ENCODE measurements at places on chromosomes 7 and 10.

- no peak for DNase-seq
Observed at GRCh38 chr10:71266147-71266917, 52.7 kb upstream of the SLC29A3 start.

- no peak for DNase-seq
Observed at GRCh38 chr10:69069090-69070042, 18.5 kb upstream of the SRGN start.

DNA sequence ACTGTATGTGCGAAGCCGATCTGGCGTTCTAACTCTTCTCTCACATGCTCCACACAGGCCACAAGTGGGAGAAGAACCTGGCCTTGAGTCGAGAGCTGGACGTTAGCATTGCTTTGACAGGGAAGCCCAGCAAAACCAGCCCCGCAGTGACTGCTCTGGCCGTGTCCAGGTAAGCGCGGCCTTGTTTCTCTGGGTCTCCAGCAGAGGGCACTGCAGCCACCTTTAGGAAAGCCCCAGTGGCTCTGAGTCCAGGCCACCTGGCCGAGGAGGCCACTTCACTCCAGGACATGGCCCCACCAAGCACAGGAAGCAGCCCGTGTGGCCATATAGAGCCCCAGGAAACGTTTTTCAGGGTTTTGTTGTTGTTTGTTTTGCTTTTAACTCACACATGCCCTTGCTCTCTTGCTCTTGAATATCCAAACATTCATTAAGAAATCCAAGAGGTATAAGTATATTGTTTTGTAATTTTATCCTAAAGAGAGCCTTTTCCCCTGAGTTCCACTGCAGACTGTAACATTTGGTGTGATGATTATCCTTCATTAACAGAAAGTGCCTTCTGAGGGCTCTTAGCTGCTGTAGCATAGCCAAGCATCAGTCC, 41.8 kb upstream of the LRRC18 start:
- DNase-seq: peak; percentile 83

DNA sequence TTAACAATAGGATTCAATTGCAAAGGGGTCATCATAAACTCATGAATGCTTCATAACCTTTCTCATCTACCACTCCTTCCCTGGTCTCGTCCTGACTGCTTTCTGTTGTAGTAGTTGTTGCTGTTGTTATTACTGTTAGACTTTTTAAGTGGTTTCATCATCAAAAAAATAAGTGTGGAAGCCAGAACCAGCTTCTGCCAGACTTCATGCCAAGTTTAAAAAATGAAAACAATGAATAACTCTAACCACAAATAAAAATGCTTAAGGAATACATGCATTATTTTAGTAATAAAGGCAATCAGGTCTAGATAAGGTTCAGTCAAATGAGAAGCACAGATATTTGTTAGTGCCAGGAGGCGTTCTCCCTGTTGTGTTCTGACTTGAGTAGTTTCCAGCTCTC, 85.4 kb downstream of the PCLO start:
- no peak for DNase-seq

- DNase-seq: no peak
Observed at GRCh38 chr7:55288070-55288824, 76.9 kb upstream of the LANCL2 start.

DNA sequence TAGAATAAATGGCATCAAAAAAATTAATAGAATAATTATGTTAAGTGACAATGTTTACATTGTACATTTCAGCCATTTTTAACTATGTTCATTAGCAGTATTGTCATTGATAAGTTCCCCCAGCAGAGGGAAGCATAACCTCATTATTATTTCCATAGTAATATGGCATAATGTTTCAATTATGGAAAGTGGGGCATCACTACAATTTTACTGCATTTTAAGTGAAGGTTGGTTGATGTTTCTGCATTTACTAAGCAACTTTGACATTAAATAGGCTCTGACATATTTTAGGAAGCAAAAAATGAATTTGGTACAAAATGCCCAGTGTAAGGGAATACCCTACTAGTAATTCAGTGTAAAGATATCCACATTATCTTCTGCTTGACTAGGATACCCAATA, 218.3 kb downstream of the SEMA3A start:
- no peak for DNase-seq

GRCh38 chr10:91521439-91521838, 111.3 kb downstream of the HECTD2 start:
- DNase-seq: no peak

DNA sequence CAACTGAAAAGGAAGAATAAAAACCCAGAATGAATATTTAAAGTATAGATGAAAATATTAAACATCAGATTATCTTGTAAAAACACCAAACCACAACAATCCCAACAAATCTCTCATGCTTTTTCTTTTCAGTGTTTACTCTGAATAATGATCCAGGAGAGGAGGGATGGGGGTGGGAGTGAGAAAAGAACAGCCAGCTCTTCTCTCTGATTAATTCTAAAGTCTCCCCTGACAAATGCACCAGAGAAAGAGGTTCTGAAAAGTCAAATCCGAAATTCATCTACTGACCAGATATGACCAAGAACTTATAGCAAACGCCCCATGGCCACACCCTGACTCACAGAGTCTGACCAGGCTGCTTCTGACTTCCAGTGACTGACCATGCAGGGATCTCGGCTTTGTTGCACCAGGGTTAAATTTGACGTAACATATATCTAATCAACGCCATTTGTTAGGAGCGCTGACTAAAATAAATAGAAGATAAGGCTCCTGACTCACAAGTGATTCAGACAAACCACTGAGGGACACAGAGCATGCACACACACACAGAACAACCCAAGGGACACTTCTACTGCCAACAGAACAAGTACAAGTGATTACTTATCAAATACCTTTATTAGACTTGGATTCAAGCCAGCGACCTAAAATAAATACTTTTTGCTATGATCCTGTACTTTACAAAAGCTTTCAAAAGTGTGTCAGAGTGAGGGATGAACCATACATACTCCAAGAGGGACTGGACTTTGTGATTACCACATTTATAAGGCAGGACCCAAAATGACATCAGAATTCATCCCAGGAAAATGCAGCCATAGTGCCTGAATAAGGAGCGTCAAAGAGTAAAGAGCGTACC, 9.3 kb upstream of the SPOCK2 start:
- DNase-seq: no peak

DNA sequence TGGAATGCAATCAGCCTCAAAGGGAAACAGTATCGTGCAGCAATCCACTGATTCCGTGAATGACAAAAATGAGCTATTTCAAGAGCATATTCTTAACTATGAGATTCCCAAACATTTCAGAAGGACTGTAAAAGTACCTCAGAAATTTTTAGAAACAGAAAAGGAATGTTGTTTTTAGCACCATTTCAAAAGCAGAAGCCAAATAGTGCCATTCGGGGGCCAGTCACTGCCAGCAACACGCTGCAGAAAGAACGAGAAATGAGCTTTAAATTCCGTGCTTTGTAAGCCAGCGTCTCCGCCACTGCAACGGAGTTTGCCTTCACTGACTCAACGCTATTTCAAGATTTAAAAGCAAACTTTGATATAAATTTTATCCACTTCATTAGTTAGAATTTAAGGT, 6.3 kb downstream of the NUDT5 start:
- no peak for DNase-seq

DNA sequence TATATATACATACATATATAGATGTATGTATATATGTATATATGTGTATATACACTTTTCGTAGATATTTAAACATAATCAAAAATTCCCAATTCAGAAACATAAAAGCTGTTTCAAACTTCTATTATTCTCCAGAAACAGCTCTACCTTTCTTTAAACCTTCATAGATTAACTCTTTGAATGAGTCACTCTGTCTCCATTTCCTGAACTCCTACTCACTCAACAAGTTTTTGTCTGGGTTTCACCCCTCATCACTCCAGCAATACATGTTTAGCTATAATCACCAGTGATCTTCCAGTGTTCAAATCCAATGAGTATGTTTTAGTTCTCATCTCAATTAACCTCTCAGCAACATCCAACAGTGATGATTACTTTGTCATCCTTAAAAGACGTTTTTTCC, 9.6 kb downstream of the DGKB start:
- no peak for DNase-seq

DNA sequence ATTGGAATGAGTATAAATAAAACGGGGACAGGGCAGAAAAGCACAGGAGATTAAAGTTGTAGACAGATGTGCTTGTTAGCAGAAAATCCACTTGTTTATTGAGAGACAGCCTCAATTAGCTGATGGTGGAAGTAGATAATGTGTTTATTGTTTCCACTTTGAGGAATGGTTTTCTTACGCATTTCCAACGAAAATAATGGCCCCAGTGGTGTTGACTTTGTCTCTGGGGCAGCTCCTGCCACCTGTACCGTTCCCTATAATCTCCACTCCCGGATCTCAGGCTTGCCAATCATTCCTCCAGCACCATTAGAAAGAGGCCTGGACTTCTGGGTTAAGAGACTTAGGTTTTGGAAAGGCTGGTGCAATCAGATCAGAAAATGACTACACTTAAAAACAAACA, 638.7 kb downstream of the PARD3 start:
- DNase-seq: no peak

DNA sequence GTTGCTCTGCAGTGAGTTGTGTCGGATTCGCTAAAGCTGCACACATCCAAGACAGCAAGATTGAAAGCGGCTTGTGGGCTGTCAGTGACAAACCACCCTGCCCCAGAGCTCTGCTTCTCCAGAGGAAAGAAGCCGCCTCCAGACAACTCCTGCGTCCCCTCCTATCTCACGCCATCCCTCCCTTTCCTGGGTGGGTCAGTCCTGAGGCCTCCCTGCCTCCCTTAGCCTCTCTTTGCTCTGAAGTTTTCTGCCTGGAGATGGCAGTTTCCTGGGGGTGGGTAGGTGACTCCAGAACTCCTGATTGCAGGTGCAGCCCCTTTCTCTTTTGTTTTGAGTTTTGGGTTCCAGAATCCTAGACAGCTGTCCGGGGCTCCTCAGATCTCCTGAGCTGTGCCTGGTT, 78.7 kb downstream of the EMX2 start:
- no peak for DNase-seq

DNA sequence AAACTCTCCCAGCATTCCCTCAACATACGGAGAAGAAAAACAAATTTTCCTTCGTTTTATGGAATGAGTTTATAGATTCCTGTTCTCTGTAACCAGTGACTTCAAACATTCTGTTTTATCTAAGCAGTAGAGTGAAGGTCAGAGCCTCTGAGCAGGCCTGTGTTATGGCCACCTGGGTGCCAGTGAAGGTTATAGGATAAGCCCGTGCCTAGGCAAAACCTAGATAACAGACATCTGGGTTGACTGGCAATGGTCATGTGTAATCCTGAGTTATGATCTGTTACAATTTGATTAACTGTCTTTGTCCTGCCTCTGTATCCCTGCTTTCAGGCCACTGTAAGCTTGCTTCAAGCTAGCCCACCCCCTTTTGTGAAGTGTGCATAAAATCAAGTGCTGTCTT, 8.3 kb downstream of the LSM5 start:
- DNase-seq: no peak

- DNase-seq: no peak
Observed at GRCh38 chr7:157263156-157263555, 73.6 kb upstream of the DNAJB6 start.

DNA sequence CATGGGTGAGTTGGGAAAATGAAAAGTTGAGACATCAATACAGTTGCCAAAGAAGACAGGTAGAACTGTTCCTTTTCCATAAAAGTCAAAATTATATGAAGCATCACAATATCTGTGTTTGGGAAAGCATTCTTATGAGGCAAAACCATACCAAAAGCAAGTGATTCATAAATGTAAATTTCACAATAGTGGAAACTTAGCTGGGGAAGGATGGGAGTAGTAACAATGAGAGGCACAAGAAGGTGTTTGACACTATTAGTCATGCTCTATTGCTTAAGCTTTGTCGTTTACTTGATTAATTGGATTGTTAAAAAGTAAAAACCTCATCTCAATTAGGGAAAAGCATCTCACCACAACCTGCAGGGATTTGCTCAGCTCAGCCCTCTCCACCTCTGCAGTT, 240.2 kb downstream of the C7orf25 start:
- no peak for DNase-seq

DNA sequence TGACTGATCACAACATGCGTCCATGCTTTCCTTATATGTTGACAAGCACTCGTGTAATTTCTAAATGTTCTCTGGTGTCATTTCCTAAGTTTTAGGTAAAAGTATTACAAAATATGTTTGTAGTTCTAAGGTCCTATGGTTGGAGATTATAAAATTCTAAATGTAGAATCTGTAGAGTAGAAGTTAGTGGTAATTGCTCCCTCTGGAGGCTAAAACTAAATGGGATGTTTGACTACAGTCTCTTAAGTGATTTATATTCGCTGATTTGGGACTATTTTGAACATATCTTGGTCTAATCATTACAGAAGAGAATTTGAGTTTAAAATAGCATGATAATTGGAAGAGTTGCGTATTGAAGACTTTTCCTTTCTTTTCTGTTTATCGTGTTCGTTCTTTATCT, 74.1 kb downstream of the ZMYND11 start:
- no peak for DNase-seq

DNA sequence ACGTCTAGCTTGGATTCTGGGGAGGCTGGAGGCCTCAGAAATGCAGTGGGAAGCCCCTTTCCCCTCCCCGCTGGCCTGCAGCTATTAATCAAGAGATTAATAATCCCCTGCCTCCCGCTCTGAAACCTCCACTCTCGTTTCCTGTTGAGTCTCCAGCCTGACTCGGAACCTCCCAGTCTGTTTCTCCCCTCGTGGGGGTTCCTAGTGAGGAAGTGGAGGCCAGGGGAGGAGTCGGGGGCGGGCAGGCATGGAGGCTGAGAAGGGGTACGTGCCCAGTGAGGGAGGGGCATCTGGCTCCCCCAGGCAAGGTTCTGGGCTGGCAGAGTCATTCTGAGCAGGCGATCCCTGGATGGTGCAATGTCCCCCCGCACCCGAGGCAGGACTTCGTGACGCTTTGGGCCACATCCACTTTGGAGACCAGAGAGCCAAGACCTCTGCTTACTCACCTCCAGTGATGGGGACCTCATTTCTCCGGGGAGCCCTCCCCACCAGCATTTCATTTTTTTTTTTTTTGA, 73.6 kb downstream of the COL26A1 start:
- no peak for DNase-seq

GRCh38 chr7:156420496-156420895, 220.1 kb upstream of the RNF32 start:
- no peak for DNase-seq

GRCh38 chr7:77626586-77627308, 69.5 kb upstream of the RSBN1L start:
- DNase-seq: no peak

DNA sequence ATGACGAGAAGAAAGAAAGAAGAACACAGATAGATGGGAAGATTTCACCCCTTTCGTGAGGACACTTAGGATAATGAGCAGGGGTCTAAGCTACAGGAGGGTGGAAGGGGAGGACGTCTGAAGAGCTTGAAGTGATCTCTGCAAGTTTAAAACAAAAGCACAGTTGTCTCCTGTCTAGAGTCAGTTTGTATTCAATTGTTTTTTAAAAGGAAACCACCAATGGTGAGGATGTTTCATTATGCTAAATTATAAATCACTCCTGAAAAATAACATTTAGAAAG, 85.9 kb downstream of the ADAM12 start:
- DNase-seq: no peak

GRCh38 chr10:122894261-122894944, 15.0 kb upstream of the FAM24B start:
- no peak for DNase-seq

DNA sequence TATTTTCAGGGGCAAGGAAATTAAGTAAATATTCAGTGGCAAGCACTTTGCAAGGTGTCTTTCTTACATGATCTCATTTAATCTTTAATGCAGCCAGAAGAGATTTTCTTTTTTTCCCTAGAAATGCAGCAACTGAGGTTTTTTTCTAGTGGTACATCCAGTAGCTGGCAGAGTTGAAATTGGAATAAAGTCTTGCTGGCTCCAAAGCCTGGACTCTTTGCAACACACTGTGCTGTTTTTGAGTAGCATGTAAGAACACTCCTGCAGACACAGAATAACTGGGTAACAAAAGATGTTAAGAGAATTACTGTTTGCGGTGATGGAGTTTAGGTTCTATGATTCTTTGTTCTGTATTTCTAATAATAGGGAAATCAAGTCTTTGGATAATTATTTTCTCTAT, 123.6 kb downstream of the PON1 start:
- no peak for DNase-seq
